NCI-H2081 treated with DMSO at 0.1 percent for 48 hours (cell line): ENCODE measurements at places on chromosomes 1 and 21.

DNA sequence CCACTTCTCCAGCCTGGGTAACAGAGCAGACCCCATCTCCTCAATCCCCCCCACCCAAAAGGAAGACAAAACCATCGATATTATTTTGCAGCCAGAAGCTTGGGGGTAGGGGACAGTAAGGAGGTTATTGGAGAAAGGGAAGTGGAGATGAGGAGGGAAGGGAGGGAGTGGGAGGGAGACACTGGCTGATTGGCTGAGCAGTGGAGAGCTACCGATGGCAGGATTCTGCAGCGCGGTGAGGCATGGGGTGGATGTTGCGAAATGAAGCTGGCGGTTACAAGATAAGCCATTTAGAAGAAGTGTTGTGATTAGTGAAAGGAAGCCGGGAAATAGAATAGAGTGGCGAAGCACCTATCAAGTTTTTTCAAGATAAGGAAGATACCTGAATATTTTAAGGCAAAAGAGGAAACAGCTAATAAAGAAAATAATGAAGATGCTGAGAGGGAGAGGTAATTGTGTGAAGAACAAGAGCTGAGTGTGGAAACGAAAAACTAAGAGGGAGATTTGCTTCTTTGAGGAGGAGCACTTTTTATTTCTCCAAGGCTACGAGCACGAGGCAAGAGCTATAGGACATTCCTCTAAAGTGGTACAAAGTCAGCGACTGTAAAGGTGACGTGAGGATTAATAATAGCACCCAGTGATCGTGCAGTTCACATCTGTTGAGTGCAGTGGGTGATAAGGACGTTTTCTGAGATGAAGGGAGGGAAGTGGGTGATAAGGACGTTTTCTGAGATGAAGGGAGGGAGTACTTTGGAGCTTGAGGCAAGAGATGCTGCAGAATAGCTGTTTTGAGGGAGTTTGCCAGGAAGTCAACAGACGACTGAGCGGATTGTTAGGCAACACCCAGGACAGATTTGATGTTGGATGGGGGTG lies 103.2 kb upstream of the KIF26B start:
- no peak for DNase-seq

DNA sequence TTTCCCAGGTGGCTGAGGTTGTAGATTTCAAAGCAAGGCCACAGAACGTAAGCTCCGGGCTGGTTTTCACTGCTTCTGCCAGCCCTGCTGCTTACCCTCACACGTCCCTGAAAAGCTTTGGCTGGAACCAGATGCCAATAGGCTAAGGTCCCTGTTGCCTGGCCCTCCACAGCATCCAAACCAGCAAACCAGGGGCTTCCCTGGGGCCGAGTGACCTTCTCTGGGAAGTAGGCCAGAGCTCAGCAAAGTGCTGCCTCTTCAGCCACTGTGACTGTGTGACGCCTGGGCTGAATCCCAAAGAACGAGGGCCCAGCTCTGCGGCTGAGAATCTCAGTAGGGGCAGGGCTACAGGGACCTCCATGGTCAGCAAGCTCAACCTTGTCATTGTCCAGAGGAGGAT lies 28.9 kb upstream of the RBM15 start:
- DNase-seq = no peak

DNA sequence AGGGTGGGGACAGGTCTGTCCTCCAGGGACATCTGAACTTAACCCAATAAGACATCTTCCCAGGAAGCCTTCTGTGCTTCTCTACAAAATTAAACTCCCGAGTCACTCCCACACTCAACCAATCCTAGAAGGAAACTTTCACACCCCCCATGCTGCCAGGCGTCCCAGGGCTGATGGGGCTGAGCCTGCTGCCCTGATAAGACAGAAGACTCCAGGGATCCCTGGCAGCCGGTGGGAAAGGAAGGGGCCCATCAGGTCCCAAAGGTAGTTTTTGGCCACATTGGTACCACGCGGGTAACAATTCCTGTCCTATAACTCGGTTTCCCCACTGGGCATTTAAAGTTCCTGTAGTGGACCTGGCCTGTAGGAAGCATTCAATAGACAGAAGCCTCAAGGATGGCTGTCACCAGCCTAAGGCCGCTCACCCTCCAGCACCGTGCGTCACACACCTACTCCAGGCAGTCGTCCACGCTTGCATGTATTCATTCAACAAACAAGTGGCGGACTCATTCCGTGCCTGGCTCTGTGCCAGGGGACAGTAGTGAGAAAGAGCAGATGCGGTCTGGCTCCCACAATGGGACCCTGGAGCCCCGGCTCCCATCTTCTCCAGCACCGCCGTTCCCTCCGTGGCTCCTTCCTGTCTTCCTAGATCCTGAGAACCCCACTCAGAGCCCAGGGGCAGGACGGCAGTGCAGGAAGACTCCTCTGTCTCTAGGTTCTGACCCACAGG lies 465.2 kb downstream of the NPHP4 start:
- DNase-seq = no peak

DNA sequence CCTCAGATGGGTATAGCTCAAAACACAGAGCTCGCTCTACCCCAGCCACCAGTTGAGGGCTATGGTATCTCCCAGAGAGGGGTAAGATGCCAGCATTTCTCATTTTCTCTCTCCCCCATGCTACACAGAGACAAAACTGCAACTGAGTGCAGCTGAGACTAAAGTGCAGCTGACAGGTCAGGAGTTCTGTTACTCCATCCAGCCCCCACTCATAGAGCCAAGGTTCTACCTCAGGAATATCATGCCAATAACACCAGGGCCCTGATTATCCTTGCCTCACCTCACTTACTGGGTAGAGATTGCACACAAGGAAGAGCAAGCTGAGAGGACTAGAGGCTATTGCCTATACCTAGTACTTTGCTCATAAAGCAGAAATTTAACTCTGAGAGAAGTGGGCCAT lies 34.6 kb downstream of the DPYD start:
- DNase-seq = no peak

DNA sequence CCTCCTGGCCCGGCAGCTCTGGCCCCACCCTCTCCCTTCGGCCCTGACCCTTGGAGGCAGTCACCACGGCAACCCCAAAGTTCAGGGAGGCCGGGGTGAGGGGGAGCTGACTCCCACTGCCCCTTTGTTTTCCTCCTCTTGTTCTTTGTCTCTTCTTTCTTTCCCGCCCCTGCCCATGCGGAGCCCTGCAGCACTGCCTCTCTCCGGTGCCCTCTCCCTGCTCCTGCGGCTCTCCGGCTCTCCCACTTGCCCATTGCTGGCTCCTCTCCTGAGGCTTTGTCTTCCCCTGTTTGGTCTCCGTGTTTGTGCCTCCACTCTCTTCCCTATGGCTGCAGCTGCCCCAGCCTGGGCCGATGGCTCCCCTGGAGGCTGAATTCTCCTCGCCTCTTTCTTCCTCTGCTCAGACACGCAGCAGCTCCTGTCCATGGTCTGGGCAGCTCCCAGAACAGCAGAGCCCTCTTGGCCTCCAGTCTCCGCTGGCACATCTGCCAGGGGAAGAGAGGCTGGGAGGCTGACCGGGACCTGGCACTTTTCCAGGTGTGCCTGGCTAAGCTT lies 5.8 kb downstream of the CELSR2 start:
- DNase-seq = no peak

- DNase-seq = no peak
Observed at GRCh38 chr21:44294391-44295162, 5.3 kb upstream of the PFKL start.

GRCh38 chr21:32929633-32930038 lies 96.1 kb upstream of the OLIG2 start:
- DNase-seq = no peak

DNA sequence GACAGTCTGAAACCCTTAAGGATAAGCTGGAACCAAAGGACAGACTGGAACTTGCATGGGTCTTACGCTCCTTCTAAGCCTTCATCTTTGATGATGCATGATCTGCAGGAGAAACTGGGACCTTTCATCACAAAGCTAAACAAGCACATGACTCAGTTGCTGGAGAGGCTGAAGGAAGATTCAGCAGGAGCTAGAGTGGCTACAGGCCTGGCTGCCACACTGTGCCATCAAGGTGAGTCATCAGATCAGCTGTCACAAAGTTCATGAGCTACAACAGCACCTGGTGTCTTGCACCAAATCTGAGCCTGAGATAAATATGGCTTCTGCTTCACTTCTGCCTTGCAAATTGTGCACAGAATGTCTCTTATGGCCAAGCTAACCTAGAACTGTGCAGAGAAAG lies 95.5 kb upstream of the MARK1 start:
- no peak for DNase-seq

DNA sequence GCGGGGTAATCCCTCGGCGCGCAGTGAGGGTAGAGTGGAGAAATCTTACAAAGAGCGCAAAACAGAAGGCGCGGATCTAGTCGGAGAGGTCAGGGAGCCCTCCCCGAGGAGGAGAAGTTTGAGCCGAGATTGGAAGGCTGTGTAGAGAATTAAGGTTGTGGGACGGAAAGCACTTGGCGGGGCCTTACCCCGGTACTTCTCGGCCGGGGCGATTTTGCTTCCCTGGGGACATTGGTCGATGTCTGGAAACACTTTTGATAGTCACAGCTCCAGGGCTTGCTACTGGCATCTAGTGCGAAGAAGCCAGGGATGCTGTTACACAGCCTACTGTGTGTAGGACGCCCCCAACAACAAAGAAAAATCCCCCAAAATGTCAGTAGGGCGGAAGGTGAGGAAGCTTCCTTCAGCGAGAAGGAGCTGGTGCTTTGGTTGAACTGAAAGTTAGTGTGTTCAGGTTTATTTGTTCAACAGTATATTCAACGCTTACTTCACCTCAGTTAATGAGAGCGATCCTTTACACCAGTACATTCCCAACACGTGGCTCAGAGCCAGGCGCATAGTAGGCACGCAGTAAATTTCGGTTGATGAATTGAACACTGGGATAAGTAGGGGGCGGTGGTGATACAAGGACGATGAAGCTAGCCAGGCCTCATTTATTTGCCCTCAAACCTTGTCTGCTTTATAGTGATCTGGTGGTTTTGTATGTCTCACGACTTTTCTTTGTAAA lies 807 bp downstream of the CEP85 start:
- no peak for DNase-seq

DNA sequence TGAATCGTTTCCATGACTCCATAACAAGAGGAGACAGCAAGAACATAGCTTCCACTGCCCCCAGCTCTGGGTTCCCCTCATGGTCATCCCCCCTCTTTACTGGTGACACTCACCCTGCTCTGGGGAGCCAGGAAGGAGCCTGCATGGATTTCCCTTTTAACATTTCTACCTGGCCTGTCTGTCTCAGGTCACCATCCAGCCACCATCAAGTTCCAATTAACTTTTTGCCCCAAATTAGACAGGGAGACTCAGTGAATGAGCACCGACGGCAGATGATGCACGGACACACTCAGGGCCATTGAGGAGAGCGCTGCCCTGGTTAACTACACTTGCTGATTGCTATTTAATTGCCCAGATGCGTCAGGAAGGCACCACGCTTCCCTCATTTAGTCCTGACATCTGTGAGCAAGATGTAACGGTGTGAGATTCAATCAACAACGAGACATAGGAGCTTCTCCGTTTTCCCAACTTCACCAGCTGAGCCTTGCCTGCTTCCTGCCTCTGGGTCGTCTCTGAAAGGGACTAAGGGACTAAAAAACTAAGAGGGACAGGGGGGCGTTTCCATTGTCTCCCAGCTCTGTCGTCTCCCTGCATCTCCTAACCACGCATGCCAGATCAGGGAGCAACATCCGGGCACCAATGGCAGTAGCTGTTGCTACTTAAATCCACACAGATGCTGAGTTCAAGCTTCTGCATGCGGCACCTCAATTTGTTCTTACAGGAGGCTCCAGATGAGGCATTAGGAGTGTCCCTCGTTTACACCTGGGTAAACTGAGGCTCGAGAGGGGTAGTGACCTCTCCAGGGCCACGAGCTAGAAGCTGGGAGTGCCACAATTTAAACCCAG lies 426.7 kb downstream of the NPHP4 start:
- no peak for DNase-seq

DNA sequence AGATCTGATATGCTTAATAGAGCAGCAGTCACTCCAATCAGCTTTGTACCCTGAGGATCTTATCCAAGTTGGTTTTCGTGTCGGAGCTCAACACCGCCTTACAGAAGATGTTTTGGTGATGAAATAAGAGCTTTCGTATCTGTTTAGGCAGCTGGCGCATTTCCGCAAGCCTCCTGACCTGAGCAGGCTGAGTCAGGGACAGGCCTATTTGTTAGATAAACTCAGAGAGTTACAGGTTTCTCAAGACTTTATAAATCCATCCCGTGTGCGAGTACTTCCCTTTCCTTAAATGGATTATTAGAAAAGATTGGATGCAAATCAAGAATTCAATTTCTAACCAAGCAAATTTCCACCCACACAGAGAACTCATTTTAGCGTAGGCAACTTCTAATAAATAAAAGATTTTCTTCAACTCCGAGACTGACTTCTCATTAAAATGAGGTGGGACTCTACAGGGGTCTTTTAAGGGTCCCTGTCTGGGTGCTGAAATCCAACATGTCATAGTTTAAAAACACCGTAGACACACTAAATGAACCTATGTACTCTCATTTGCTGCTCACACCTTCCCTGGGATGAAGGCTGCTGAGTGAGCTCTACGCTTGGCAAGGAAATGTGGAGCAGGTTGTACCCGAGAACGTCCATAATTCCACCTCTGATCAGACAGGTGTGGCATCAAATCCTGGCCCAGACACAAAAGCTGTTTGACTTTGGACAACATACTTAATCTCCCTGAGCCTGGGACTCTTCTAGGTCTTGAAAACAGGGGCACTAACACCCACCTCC lies 106.9 kb upstream of the F3 start:
- DNase-seq = no peak

DNA sequence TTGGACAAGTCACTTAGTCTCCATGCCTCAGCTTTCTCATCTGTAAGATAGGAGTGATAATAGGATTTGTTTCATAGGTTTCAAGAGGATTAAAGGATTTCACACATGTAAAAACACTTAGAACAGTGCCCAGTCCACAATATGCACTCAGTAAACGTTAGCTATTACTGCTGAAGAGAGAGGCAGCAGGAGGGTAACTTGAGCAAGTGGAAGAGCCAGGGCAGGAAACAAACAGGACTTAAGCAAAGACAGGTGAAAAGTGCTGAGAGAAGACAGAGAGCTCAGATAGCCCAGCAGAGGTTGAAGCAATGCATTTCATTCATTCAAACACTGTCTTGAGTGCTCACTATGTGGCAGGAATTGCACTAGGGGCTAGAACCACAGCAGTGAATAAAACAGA lies 21.1 kb upstream of the H3-3A start:
- no peak for DNase-seq
